Activated naive CD4-positive, alpha-beta T cell (primary cell): ENCODE measurements at places on chromosomes 5 and 9.
A peak's percentile ranks its signal among the peaks of the same experiment; 100 is the strongest.

GRCh38 chr5:114393159-114393558 lies 31.3 kb downstream of the KCNN2 start:
- DNase-seq: no peak

DNA sequence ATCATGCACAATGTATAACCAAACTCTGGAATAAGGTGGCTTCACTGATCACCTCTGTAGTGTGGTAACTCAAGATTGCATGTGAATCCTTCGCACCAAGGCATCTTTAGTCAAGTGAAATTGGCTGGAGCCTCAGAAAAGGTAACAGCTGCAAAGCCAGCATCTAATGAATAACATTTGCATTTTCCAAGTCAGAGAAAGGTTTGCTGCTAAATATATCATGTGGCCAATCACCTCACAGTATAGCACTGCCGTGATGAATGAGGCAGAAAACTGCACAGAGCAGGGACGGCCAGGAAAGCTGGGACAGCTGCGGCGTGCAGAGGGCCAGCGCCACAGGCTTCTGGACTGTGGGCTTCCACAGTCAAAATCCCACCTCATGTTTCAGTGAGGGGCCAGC lies 18.5 kb downstream of the MRPS27 start:
- DNase-seq: no peak

GRCh38 chr5:39521940-39522590 lies 97.3 kb upstream of the DAB2 start:
- DNase-seq: no peak

GRCh38 chr5:15645381-15646160 lies 145.6 kb downstream of the FBXL7 start:
- DNase-seq: no peak

DNA sequence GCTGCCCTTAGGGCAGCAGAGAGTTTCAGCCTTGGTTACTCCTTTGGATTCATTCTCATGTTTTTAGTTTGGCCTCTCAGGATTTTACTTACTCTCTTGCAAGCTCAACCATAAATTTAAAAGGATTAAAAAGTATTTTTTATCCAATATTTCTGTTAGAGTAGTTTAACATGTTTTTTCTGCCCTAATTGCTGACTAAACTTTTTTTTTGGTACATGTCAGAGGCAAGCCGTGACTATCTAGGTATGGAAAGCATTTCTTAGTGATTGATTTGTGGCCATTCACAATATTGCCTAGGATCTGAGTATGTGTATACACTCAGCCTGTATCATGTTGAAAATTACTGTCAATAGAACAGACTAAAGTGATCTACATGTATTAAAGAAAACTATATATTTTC lies 92.1 kb downstream of the MELK start:
- DNase-seq: no peak

GRCh38 chr9:113772121-113772810 lies 103.8 kb upstream of the ZNF618 start:
- no peak for DNase-seq

DNA sequence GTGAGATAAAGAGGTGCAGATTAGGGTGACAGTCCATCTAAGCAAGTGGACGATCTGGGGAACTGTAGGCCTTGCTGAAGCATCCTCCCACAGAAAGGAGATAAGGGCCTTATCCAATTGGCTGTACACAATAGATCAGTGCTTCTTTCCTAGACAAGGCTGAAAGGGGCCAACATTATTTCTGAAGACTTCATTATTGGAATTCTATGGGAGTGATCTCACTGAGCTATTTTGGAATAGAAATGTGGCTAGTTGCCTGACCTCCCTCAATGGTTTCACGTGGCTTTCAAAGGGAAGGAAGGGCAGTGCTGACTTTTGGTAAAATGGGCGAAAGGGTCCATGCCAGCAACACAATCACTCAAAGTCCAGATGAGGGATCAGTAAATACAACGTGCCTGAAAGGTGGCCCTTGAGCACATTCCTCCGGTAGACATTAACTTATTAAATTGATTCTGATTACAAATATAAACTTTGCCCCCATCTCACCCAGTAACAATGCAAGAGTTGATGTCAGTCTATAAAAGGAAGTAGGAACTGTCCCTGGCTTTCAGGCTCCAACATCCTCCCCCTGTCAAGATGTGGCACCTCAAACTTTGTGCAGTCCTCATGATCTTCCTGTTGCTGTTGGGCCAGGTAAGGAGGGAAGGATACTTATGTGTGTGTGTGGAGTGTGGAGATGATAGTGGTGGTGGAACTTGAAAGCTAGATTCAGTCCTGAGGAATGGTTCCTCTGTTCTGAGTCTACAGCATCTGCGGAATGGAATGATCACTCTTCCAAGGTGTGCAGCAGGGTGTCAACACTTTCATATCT lies at the start of gene LEAP2:
Gene LEAP2, plus strand, starts transcription at position 550 of the 811 bp plus-strand sequence. Its CDS starts 27 bp downstream, at position 577.
- DNase-seq: no peak

GRCh38 chr5:163938595-163938994 lies 433.2 kb downstream of the MAT2B start:
- no peak for DNase-seq

GRCh38 chr9:114085387-114085789 lies 7.3 kb upstream of the AMBP start:
- DNase-seq: no peak

- DNase-seq: no peak
These were observed 75.3 kb downstream of the TRIO start for GRCh38 chr5:14218480-14218879.

DNA sequence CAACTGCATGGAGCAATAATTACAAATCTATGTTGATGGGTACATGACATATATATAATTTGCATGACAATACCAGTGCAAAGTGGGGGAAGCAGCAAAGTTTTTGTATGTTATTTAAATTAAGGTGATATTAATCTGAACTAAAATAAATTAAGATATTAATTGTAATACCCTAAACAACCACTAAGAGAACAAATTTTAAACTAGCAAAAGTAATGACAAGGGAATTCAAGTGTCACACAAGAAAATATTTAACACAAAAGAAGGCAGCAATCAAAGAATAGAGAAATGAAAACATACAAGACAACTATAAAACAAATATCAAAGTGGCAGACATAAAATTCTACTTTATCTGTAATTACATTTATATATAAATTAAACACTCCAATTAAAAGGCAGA lies 2003.4 kb downstream of the MAT2B start:
- no peak for DNase-seq

- no peak for DNase-seq
These were observed 448.3 kb downstream of the TLE4 start for GRCh38 chr9:80020056-80020455.

GRCh38 chr9:32345243-32345642 lies 39.2 kb upstream of the ACO1 start:
- DNase-seq: no peak

DNA sequence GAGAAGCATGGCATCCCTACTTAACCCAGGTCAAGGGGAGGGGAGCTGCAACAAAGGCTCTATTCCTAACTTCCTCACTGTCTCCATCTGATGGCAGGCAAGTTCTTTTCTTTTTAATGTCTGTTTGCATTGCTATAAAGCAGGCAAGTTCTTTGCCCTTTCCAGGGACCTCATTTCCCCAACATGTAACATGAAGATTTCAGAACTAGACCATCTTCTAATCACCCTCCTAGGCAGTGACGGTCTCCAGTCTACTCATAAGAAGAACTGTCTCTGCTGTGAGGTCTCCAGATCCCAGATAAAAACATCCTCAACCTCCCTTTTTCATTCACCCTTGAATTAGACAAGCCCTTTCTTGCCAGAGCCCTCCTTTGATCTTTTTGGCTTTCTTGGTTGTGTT lies 42.1 kb downstream of the PPP1R2B start:
- DNase-seq: no peak

DNA sequence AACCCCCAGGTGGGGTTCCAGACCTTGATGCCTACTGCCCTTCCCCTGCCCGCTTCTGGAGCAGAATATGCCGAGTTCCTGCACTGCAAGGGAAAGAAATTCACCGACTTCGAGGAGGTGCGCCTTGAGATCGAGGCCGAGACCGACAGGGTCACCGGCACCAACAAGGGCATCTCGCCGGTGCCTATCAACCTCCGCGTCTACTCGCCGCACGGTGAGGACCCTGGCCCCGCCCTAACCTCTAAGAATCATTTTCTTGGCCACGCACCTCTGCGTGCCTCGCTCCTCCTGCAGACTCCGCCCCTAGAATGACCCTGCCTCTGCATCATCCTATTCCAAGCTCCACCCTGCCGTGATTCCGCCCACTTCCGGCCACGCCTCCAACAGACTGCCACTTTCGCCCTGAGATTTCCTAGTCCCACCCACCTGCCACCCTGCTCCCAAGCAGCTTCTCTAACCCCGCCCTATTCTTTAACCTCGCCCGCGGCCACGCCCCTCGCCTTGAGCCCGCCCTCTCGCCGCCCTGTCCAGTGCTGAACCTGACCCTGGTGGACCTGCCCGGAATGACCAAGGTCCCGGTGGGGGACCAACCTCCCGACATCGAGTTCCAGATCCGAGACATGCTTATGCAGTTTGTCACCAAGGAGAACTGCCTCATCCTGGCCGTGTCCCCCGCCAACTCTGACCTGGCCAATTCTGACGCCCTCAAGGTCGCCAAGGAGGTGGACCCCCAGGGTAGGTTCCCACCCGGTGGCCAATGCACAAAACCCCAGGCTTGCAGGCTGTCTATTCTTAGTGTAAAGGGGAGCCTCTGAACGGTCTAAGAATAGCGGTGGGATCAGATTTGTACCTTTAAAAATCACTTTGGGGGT lies 15.6 kb downstream of the DNM1 start:
- DNase-seq: peak; percentile 70

DNA sequence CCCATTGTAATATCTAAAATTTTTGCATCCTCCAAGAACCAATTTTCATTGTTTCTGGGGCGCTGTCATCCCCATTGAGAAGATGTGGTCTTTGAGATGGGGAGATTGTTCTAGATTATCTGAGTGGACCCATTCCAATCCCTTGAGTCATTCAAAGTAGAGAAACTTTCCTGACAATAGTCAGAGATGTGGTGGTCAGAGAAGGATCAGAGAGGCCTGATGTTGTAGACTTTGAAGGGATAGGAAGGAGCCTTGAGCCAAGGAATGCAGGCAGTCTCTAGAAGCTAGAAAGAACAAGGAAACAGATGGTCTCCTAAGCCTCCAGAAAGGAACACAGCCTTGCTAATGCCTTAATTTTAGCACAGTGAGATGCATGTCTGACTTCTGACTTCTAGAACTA lies 80.4 kb downstream of the TEK start:
- DNase-seq: no peak

DNA sequence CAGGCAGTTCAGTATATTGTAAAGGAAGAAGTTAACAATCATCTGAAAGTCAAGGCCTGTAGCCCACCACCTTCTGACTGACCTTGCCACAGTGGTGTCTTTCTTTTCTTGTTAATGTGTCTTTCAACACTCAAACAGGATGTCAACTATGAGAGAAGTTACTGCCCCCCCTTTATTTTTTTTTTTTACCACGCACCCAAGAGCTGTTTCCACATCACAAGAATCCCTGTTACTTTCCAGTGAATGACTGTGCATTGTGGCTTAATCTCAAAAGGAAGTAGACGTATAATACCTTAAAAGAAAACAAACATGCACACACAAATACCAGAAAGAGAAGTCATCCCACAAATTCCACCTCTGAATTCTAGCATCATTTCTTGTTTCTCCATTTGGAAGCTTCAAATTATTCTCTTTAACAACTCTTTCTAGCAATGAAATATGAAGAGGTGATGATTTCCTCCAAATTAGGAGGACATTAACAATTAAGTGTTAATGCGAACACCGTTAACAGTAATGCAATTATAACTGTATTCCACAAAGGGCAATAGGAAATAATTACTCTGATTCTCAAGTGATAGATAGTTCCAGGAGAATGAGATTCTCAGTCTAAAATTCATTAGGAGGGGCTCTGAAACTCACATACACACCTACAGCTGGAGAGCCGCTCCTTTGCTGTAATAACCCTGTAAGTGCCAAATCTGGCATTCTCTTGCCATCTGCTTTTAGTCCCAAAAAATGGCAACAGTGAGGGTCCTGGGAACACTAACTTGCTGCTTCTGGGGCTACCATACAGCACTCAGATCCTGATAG lies 201.0 kb downstream of the EFNA5 start:
- no peak for DNase-seq

GRCh38 chr5:114940709-114941108 lies 229.0 kb downstream of the TRIM36 start:
- DNase-seq: no peak

GRCh38 chr5:134071614-134072207 lies 42.8 kb upstream of the TCF7 start:
- DNase-seq: no peak

- no peak for DNase-seq
These were observed 1852.8 kb downstream of the EFNA5 start for GRCh38 chr5:105817914-105818313.

GRCh38 chr5:133358271-133358670 lies 254.1 kb downstream of the FSTL4 start:
- DNase-seq: no peak

GRCh38 chr9:2459756-2460155 lies 161.8 kb upstream of the VLDLR start:
- no peak for DNase-seq

DNA sequence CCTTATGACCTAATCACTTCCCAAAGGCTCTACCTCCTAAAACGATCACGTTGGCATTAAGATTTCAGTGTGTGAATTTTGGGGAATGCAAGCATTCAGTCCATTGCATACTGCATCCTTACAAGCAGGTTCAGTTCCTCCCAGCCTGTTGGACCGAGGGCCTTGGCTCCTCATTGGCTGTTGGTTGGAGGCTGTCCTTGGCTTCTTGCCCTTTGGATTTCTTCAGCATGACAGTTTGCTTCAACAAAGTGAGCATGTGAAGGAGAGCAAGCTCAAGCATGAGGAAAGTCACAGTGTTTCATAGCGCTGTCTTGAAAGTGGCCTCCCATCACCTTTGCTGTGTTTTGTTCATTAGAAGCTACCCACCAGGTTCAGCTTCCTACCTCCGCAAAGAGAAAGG lies 109.5 kb downstream of the GADD45G start:
- DNase-seq: no peak

- DNase-seq: no peak
These were observed 572.9 kb upstream of the SGCD start for GRCh38 chr5:155753943-155754581.

GRCh38 chr5:55324815-55325418 lies 17.1 kb downstream of the MTREX start:
- DNase-seq: no peak

GRCh38 chr5:75710637-75711036 lies 6.6 kb downstream of the POC5 start:
- no peak for DNase-seq

- no peak for DNase-seq
These were observed 24.6 kb upstream of the IFNK start for GRCh38 chr9:27499451-27499850.

GRCh38 chr5:17802256-17802655 lies 168.0 kb downstream of the TAF11L14 start:
- DNase-seq: no peak

- no peak for DNase-seq
These were observed 49.9 kb upstream of the CTSL start for GRCh38 chr9:87675906-87676515.

GRCh38 chr9:33157960-33158842 lies 8.9 kb downstream of the B4GALT1 start:
- DNase-seq: no peak

DNA sequence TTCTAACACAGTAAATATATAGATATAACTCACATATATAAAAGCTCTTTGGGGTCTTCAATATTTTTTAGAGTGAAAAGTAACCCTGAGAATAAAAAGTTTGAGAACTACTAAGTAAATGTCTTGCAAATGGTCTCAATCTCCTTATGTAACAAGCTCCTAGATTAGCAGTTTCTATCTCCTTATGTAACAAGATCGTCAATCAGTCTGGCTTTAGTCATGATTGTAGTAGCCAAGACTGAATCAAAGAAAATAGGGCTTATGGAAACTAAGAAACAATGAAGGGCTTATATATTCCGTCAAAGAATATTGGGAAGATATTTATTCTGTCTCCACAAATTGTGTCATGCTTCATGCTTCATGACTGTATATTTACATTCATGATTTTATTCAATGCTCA lies 22.4 kb upstream of the FREM1 start:
- DNase-seq: no peak
